Naive thymus-derived CD8-positive, alpha-beta T cell (primary cell): ENCODE measurements at places on chromosomes 11 and 22. TPM values are rescaled to one million over a fixed set of nuclear protein-coding genes. Genes with fewer than 3 reads are reported as not detected.

GRCh38 chr11:1988174-1988573 lies 9.5 kb downstream of the H19 start:
- DNase-seq: no peak

The TRIM48 gene
- not detected for total RNA-seq

DNA sequence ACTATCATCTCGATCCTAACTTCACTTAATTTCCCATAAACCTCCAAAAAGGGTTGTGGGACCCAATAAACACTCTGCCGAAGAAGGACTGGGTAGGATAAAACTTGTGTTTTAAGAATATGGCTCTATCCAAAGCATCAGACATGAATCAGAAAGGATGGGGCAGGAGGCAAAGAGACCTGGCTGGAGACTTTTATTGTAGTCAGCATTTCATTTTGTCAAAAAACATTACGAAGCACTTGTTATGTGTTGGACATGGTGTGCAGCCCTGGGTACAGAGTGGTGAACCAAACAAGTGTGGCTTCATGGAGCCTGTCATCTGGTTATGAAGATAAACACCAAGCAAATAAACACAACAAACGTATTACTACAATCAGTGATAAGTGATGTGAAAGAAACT lies 17.3 kb downstream of the IL10RA start:
- no peak for DNase-seq

DNA sequence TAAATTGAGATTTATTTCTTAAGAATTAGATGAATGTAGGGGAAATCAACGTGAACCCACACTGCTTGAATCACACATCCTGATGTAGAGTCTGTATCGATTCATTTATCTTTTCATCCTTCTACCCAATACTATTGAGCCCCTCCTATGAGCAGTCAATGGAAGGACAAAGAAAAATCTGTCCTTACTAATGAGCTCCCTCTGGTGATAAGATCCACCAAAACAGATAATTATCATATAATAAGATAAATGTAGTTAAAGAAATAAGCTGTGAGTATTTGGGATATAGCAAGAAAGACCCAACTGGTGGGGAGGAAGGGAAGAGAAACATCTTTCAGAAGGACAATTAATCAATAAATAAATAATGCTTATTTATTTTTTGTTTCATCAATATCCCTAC lies 385.1 kb upstream of the CCDC90B start:
- no peak for DNase-seq

The ANAPC15 gene
- total RNA-seq: 62.1 TPM

GRCh38 chr11:67389477-67389876 lies 2.3 kb upstream of the RAD9A start:
- DNase-seq: peak; percentile 48

GRCh38 chr22:46537225-46537945 lies at the start of gene CELSR1:
Gene CELSR1 (minus strand): TSS chr22:46537620. CDS start chr22:46537170, 450 bp downstream.
- no peak for DNase-seq

GRCh38 chr11:109785714-109786113 lies 307.5 kb upstream of the ZC3H12C start:
- no peak for DNase-seq

The HTR3A gene
- total RNA-seq: not detected

DNA sequence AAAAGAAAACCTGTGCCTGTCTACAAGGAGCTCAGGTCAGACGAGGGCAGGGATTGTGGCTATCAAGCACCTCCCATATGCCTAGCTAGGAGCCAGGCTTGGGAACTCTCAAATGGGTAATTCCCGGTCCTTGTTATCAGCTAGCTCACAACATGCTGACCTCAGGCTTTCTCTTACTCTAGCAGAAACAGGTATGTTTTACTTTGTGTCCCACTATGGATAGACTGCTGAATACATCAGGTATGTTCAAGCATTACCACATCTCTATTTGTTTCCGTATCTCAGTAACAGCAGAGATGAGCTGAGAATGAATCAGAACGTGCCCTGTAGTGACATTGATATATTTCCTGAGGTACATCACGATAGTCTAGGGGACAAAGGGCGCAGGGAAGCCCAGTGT lies 29.4 kb downstream of the SHISA8 start:
- no peak for DNase-seq

DNA sequence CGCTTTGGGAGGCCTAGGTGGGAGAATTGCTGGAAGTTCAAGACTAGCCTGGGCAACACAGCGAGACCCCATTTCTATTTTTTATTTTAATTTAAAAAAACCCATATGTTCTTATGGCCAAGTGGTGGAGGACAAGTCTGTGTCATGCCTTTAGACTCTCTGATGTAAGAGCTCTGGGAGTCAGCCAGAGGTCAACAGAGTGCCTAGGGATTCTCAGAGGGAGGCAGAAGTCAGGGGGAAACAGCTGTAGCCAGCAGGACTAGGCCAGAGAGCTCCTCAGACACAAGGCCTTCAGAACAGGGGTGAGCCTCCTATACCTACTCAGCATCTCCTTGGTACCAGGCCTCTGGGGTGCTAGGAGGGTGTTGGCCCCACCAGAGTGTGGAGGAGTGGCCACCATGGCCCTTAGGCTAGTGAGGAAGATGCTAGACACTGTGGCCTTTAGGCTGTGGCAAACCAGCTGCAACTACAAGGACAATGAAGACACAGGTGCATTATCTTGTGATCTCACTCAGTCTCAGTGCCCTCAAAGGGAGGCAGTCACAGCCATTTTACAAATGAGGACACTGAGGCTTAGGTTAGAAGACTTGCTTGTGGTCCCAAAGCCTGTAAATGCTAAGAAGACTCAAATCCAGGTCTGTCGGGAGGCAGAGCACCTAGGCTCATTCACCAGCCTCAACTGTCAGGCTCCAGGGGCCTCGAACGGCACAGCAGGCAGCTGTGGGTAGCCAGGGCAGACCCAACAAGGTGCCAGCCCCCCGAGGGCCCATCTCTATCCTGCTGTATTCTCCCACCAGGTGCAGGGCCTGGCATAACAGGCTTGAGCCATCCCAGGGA lies 5.0 kb downstream of the ZP1 start:
- DNase-seq: no peak

The DUSP8 gene
- 3.1 TPM for total RNA-seq

GRCh38 chr22:22368516-22368915 lies 123.9 kb downstream of the VPREB1 start:
- DNase-seq: no peak

The OR52I2 gene
- total RNA-seq: not detected

DNA sequence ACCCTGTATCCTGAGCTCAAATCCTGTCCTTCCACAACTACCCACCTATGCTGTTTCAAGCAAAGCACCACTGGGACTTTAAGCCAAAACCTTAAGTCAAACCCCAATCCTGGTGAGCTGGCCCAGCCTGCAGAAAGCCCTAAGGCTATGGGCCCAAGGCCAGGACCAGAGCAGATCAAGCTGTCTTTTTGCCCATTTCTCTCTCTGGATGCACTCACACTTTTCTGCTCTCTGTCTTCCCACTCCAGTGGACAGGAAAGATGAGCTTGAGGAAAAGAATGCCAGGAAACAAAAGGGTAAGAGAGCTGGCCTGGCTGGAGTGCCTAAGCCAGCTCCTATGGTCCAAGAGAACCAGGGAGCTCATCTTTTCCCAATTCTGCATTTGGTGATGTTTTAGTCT lies 284.3 kb upstream of the ISX start:
- no peak for DNase-seq

- DNase-seq: no peak
These were observed 35.3 kb upstream of the HORMAD2 start for GRCh38 chr22:30044881-30045493.

The PDE3B gene
- 240 TPM for total RNA-seq

DNA sequence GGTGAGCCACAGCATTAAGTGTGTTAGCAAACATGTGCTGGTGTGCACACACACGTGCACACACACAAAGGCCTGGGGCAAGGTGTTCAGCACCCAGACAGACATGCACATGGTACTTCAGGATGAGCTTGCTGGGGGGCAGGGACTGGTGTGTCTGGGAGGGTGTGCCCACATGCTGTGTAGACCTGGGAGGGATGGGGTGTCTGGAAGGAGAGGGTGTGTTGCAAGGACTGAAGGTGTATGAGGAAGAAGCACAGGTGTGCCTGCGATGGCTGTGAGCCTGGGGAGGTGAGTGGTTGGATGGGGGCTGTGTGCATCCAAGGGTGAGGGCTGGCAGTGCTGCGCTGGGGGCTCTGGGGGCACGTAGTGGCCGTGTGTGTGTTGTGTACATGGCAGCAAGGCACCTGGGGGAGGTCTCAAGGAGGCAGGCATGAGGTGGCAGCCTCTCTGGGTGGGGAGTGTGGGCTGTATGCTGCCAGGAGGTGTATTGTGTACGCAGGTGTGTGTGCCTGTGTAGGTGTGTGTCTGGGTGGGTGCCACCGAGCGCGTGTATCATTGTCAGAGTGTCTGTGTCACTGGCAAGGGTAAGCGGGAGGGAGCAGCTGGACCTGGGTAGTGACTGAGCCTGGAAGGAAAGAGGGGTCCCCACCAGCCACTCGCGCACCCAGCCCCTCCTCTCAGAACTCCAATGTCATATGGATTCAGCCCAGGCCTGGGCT lies 2.2 kb downstream of the NRXN2 start:
- DNase-seq: no peak

- DNase-seq: no peak
These were observed 19.9 kb downstream of the TRIM44 start for GRCh38 chr11:35682230-35683173.
